ENCODE measurements at places on chromosomes 2 and 18.
A peak's percentile ranks its signal among the peaks of the same experiment; 100 is the strongest.

GRCh38 chr2:61536180-61536571 is 2.0 kb downstream of the XPO1 start:
- no peak for DNase-seq

- no peak for DNase-seq
Measured at GRCh38 chr2:42799881-42800280, 7.5 kb upstream of the HAAO start.

DNA sequence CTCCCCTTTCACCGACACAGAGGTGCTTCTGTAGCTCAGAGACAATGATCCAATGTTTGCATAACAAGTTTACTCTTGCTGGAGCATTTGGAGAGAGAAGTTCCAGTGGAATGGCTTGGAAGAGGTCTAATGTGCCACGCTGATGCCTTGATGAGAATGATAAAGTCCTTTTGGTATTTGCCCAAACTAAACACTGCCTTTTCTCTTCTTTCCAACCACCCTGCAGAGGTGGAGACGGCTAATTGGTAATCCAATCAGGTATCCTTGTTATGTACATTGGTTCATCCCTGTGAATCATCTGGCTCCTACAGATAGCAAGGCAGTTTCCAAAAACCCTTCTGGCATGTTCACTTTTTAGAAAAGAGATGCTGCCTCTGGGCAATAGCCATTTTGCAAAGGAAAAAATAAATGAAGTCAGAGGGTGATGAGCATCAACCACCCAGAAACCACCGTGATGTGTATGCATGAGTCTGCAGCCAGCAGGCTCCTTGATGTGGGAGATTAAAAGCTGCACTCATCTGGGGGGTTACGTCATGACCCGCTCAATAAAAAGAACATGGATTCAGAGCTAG is 40.6 kb downstream of the KIAA2012 start:
- no peak for DNase-seq

DNA sequence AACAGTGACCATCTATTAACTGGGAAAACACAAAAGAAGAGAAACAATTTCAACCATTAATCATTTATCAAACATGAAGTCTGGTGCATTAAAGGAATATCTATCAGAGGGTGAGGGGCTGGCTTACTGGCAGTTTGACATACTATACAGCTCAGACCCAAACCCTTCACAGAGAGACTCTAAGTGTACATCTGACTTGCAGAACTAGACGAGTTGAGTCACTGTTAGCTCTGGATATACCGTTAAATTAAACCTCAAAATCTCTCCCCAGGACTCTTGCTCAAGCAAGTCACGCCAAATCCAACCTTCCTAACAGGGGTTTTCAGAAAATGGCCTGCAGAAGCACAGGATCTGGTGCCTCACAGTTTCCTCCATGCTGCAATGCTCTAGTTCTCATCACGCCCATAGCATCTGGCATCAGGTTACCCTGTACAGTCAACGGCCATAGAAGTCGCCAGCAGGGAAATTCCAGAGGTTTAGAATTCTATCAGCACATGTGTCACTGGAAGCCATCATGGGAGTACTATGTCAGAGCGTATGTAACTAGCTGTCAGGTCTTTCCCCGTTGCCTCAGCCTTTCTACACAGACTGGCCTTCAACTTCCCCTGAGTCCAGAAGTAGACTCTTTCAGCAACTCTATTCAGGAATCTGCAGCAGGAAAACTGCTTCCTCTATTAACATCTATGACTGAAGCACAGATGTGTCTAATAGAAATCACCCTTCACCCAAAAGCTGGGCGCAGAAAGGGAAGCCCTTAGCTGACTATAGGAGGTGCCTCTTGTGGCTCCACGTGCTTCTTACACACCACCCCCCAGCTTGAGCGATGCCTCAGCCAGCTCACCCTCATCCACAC is 9.3 kb downstream of the TGOLN2 start:
- no peak for DNase-seq

- DNase-seq: peak; percentile 85
Measured at GRCh38 chr2:200306196-200306930, at the start of gene SPATS2L. TSS of gene SPATS2L (plus strand) at chr2:200306693. CDS start at chr2:200389245, 82,552 bp downstream.

GRCh38 chr2:233068762-233069418 is 8.7 kb downstream of the INPP5D start:
- no peak for DNase-seq

GRCh38 chr2:33437815-33438214 is 38.6 kb upstream of the RASGRP3 start:
- no peak for DNase-seq

- DNase-seq: peak; percentile 3
Measured at GRCh38 chr2:175036582-175037018, 31.4 kb upstream of the CHN1 start.

GRCh38 chr2:102986826-102987490 is 225.1 kb downstream of the TMEM182 start:
- no peak for DNase-seq

GRCh38 chr2:152047824-152048471 is 50.9 kb downstream of the CACNB4 start:
- DNase-seq: no peak

DNA sequence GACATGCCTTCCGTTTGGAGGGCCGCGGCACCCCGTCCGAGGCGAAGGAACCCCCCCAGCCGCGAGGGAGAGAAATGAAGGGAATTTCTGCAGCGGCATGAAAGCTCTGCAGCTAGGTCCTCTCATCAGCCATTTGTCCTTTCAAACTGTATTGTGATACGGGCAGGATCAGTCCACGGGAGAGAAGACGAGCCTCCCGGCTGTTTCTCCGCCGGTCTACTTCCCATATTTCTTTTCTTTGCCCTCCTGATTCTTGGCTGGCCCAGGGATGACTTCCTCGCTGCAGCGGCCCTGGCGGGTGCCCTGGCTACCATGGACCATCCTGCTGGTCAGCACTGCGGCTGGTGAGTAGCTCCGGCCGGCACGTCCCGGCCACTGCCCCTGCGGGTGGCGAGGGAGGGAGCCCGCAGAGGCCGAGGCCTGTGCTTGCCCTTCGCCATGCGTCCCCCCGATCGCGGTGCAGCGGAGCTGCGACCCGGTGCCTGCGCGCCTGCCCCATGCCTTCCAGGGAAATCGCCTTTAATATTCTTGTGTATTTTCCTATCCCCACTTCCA is 1.2 kb downstream of the BMPR2 start:
- DNase-seq: no peak

- no peak for DNase-seq
Measured at GRCh38 chr18:50970006-50970405, 2.2 kb downstream of the ELAC1 start.

DNA sequence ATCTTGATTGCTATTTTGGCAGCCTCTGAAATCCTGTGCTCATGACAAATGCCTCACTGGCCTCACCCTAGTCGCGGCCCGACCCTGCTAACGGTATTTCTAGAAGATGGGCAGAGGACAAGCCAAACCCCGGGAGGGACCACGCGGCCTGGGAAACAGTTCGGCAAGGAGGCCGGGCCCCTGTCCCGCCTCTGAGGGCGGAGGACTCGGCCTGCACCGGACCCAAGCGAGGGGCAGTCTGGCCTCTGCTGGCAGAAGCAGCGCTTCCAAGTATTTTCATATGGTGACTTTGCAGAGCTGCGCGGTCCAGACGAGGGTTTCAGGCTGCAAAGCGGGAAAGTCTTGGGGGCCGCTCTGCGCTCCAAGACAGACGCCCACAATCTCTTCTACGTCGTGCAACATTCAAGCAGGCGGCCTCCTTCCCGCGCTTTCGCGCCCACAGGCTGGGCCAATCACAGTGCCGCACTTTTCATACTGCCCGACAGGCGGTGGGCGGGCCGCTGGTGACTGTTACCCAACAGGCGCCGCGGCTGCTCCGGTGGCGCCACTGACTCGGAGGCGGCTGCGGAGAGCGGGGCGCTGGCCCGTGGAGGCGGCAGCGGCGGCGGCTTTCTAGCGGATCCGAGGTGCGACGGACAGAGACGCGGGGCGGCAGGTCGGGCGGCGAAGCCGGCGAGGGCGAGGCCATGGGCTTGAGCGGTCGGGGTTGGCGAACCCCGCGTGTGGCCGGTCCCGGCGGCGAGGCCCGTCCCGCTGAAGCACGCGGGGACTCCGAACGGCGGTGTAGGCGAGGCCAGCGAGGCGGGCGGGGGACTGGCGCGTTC is at the start of gene RBM44:
RBM44 (plus strand) TSS at position 544 of the 824 bp plus-strand sequence. CDS start 14,831 bp downstream, outside the sequence.
- DNase-seq: no peak

GRCh38 chr2:121804340-121804739 is 48.9 kb downstream of the TSN start:
- DNase-seq: no peak

DNA sequence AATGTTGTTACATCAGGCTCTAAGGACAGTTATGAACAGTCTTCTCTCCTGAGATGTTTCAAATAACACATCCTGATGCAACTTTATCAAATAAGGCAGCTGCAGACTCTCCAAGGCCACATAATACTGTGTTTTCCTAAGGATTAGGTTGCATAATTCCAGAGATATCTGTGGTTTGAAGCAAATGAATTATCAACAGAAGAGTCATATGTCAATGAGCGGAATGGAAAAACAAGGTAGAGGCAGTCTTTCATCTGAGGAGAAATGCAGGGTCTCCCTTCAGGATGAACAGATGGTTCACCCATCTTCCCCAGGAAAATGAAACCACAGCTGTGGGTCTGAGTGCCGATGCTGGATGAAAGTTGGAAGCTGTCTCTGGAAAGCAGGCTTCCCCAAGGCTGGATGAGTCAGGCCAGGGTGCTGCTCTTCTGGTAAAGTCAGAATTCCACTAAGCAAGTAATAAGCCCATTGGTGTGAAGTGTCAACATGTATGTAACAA is 22.2 kb downstream of the LYG1 start:
- DNase-seq: no peak

DNA sequence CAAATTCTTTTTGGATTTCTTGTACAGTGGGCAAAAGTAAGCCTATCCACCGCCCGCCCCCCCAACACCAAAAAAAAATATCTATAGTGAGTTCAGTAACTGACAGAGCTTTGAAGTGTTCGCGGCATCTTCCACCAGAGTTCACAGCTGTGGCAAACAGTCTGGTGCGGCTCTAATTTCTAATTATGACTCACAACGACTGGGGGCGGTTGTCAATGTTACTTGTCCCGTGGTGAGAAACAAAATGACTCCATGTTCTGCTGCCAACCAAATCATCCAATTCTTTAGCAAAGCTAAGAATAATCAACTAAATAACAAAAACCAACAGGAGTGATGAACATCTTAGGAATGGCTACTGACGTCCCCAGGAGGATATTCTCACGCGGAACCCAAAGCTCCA is 392.5 kb upstream of the SALL3 start:
- DNase-seq: no peak

- DNase-seq: no peak
Measured at GRCh38 chr2:42829671-42830440, 37.5 kb upstream of the HAAO start.

DNA sequence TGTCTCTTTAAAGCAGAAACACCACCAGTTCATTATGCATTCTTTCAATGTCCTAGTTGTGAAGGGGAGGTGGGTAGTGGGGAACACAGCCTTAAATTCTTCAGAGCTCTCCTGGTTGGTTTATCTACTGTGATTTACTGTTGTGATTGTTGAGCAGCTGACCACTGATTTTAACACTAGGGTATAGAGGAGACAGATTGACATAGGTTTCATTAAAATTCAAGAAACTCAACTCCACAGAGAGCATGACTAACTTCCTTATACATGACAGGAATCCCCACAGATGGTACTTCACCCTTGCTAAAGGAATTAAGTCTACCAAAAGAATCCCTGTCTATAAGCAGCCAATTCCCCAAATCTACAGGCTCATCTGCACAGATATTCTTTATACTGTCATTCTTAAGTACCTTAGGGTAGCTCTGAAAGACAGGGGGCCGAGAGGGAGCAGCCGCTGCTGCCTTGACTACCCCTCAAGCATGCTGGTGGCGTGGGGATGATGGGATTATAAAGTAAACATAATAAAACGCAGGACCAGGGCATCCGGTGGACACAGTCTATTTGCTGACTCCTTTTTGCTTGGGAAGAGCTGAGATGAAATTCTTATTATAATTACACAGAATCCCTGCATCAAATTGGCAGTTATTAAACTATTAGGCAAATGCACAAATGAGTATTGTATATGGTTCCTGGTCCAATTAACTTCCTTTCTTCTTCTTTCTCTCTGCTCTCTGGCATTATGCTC is 1377.6 kb upstream of the PIK3C3 start:
- DNase-seq: no peak

- DNase-seq: no peak
Measured at GRCh38 chr2:150182566-150183235, 304.8 kb downstream of the RND3 start.

DNA sequence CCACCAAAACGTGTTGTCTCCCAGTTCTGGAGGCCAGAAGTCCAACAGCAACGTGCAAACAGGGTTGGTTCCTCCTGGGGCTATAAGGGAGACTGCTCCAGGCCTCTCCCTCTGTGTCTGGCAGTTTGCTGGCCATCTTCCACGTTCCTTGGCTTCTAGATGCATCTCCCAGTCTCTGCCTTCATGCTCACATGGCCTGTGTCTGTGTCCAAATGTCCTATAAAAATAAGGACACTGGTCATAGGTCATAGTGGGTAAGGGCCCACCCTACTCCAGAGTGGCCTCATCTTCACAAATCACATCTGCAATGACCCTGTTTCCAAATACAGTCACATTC is 69.4 kb upstream of the TAF1B start:
- DNase-seq: no peak

- DNase-seq: no peak
Measured at GRCh38 chr2:173106959-173107628, 31.4 kb downstream of the MAP3K20 start.

GRCh38 chr18:67232991-67233390 is 283.5 kb downstream of the DSEL start:
- no peak for DNase-seq

- no peak for DNase-seq
Measured at GRCh38 chr2:184799379-184799778, 201.1 kb downstream of the ZNF804A start.

- DNase-seq: no peak
Measured at GRCh38 chr2:226730481-226730880, 69.1 kb downstream of the IRS1 start.
